ENCODE measurements at places on chromosomes 1 and 21. TPM values are rescaled to one million over a fixed set of nuclear protein-coding genes. Genes with fewer than 3 reads are reported as not detected.

Gene JTB
- polyA plus RNA-seq = 106 TPM

GRCh38 chr1:38005195-38006007, at the start of gene FHL3:
FHL3 (minus strand) TSS chr1:38005514; CDS start chr1:37999412, 6,102 bp downstream.
- no peak for DNase-seq

DNA sequence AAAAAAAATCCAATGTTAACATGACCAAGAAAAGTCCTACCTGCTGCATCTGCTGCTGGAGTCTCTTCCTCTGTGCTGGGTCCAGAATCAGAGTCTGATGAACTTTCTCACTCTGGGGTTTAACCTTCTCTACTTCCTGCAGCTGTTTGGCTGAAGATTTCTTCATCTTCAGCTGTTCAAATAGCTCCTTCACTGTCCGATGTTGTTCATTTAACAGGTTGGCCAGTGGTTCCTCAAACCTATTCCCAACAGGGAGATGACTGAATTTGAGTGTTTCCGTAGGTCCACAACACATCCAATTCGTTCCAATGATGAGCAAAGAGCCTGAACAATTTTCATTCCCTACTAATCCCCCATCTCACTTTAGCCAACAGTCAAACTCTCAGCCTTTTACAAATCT, 79.4 kb downstream of the GON4L start:
- DNase-seq = no peak

DNA sequence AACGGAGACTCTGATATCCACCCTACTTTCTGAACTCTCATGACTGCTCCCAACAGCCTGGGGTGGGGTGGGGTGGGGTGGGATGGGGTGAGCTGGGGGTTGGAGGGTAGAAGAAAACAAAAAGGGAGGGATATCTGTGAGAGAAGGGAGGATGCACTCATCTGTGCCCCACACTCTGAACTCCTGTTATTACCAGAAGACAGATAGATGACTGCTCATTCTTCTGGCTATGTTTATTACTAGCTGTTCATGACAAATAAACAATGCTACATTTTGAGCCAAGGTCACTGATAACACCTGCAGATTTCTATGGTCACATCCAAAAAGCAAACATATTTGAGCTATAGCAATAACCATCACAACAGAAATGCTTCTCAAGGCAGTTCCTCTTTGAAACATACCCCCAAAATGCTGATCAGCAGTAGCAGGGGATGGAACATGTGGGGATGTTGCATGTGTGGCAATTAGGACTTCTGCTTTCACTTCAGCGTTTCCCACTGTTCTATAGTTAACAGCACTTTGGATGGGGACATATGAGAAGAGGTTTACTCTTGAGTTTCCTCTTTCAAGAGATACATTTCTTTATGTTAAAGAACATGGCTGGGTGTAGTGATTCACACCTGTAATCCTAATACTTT, 43.3 kb downstream of the GPR3 start:
- DNase-seq = no peak

- DNase-seq = no peak
Observed at GRCh38 chr1:55192093-55192492, 23.1 kb downstream of the USP24 start.

Gene GNAT2
- not detected for polyA plus RNA-seq

DNA sequence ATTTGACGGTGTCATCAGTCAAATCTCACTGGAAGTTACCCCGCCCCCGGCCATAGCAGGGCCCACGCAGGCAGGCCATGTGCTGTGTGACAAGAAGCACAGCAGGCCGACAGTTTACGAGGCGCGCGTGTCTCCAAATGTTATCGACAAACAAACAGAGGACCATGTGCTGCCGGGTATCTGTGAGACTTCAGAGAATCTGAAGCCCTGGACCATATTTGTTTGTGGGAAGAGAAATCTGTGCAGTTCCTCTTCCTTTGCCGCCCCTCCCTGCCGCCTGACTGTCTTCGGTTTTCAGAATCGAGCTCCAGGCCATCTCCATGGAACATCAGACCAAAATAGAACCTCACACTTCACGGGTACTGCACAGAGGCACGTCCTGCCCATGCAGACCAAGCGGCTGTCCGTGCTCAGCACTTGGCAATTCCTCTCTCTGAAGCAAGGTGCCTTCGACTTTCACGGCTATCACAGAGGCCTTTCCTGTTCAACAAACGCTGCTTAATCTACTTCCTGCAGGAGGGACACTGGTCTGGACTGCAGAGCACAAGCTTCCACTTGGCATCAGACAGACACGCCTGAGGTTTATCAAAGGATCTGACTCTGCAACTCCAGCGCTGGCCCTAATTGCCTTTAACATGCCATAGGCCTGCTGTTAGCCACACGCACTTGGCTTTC, 135.7 kb upstream of the KRTAP19-8 start:
- DNase-seq = no peak

GRCh38 chr1:85118751-85119150, 70.5 kb upstream of the MCOLN3 start:
- DNase-seq = no peak

DNA sequence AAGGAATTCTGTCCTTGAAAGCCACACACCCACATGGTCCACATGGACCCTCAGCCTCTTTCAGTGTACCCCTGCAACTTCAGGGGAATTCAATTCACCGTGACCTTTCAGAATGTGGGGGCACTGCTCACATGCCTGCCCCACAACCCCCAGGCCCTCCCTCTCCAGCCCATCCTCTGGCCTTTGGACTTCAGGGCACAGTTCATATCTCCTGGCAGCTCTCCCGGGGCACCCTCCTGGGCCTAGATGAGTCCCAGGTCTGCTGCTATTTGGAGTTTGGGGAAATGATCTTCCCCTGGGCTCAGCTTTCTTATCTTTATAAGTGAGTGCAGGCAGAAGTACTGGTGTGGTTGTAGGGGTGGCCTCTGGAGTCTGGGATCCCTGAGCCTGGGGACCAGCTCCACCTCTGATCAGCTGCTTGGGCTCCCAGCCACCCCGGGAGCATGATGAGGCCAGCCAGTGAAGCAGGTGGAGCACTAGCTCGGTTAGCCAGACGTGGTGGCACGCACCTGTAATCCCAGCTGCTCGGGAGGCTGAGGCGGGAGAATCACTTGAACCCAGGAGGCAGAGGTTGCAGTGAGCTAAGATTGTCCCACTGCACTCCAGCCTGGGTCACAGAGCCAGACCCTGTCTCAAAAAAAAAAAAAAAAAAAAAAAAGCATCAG, 15.8 kb downstream of the C1orf167 start:
- no peak for DNase-seq

GRCh38 chr21:9735421-9735961, 785.9 kb upstream of the TPTE start:
- DNase-seq = no peak

All from A549 (cell line).